CD4-positive, alpha-beta T cell treated with Interleukin-6 for 4 hours (primary cell): ENCODE measurements at places on chromosomes 7 and 10.

- no peak for DNase-seq
Measured at GRCh38 chr7:12756821-12757220, 69.4 kb downstream of the ARL4A start.

DNA sequence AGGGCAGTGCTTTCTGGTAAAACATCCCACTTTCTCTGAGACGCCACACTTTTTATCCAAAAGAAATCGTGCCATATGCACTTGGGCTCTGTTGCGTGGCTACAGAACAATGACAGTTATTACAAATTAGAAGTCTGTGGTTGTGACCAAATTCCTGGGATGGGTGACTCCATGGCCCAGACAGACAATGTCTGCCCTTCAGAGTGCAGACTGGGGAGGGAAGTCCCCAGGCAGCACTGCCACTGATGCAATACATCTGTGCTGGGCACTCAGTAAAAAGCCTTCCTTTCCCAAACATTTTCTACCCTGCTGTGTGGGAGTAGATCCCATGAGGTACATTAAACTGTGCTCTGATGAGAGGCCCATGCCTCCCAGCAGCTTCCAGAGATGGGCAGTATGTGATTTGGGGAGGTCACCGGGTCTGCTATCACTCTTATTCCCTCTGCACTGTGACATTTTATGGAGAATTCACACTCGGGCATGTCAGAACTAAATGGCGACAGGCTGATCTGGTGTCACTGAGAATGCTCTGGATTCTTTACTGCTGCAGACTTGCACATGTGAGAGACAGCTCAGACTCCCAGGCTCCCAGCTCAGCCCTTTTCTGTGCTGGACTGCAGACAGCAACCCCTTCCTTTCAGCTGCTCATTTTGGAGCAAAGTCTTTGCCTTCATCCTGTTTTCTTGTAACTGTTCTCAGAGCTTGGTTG is 243.5 kb upstream of the ZNF32 start:
- no peak for DNase-seq

DNA sequence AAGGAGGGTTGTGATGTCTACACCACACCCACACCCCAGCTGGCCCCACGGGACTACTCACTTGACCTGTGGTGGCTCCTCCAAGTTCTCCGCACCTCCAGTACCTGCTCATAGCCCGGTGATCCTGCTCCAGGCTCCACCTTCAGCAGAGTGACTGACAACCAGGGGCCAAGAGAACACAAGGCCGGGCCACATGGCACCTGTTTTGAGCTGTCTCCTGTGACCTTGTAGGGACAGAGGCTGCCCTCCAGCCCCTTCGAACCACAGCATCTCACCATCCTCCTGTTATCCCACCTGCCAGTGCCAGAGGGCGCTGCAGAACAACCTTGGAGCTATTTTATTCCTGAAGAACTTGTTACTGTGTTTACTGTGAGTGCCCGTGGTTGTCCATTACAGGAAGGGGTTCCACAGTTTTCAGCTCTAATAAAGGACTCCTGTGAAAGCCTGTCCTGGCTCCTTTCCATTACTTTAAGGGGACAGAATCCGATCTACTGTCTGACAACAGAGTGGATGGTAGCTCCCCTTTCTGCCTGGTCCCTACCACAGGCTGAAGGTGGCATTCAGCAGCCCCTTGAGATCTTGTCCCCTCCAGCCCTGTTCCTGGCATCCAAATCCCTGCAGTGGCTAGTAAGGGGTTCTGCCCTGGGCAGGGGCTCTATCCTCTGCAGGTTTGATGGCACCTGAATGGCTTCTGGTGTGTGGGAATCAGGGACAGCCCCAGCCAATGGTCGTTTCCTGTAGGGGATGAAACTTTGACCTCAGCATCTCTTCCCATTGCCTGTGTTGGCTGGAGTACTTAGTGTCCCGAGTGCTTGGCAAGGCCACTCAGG is 50.8 kb downstream of the C10orf120 start:
- DNase-seq = peak; percentile 9

DNA sequence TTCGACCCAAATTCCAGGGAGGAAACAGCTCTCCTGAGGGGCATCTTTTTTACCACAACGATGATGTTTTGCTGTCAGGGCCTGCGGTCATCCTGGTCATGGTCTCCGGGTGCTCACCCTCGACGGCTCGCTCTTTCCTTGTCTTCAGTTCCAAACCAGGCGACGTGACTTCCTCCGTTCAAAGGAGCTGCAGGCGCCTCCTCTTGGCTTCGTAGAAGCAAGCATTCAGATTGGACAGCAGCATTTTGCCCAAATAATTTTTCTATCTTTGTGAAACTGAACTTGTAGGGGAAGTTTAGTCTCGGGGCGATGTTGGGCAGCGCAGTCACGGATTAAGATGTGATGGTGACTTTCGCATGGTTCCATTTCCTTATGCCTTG is 208.9 kb downstream of the DNAJB6 start:
- no peak for DNase-seq

DNA sequence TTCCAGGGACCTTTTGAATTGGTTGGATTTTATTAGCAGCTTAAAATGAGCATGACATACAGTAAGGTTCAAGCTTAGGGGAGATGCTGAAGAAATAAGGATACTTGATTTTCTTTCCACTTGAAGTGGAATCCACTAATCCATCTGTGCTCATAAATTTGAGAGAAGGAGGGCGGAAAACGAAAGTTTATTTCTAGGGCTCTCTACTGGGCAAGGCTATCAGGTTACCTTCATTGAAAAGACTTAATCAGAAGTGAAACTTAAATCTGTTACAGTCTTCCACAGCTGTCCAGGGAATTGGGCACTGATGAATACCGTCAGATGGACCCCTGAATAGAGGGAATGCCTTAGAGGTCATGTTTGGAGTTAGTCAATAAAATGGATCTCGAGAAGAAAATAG is 21.8 kb downstream of the AUTS2 start:
- DNase-seq = no peak

- no peak for DNase-seq
Measured at GRCh38 chr10:10292501-10292900, 725.2 kb upstream of the CELF2 start.

GRCh38 chr10:124703778-124704427 is 40.3 kb downstream of the FAM53B start:
- no peak for DNase-seq

DNA sequence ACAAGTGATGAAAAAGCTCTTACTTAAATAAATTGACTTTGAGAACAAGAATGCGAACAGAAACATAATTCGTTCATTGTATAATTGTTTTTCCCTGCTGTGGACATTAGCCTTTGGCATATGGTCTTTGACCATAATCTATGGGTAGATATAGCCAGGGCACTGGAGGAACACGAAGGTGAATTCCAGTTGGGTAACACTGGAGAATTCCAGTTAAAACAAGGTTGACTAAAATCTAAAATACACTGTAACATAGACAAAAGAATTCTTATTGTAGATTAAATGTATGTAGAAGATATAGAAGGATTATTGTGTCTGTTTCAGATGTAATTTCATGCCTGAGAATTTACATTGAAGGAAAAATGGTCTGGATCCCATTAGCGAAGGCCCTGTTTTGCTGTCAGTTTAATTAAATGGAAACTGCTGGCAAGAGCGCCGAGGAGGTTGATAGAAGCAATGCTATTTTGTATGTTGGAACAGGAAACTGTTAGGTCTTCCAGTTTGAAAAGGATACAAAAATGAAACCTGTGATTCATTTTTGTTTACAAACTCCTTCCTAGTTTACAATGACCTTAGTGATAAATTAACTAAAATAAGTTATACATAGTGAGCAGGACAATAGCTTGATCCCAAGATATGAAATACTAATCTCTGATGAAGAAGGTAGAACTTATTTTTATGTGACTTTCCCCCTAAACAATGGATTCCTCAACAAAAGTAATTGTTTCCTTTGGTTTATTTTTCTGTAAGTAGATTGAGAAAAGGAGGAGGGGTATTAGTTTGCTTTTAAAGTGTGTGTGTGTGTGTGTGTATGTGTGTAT is 68.9 kb downstream of the ARID5B start:
- DNase-seq = no peak

DNA sequence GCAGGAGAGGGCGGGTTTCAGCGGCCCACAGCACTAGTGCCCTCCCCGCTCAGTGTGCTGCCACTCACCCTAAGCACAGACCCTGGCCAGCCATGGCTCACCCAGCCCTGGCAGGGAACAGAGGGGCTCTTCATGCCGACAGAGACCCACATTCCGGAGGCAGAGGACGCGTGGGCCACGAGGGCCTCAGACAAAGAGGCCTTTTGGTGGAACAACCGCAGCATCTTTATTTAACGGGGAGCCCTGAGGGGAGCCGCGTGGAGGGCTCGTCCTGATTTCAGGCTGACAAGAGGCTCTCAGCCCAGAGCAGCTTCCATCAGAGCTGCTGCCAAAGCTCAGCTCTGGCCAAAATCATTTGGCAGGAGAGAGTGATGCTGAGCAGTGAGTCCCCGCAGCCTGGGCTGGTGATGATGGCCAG is 127.8 kb downstream of the SH3PXD2A start:
- no peak for DNase-seq

- DNase-seq = no peak
Measured at GRCh38 chr10:43803791-43804190, 155.1 kb upstream of the ZNF32 start.

DNA sequence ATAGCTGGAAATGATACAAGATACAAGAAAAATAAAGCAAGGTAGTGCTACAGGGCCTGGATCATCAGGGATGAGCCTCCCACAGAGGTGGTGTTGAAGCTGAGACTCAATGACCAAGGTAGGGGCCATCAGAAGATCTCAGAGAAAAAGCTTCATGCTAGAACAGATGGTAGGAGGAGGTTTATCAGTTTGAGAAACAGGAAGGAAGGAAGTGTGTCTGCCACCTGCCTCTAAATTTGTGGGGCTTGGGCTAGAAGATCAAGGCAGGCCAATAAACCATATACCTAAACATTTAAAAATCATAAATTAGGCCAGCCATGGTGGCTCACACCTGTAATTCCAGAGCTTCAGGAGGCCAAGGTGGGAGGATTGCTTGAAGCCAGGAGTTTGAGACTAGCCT is 410.8 kb upstream of the PRKCQ start:
- no peak for DNase-seq
